ENCODE measurements at places on chromosomes 2 and 18.

DNA sequence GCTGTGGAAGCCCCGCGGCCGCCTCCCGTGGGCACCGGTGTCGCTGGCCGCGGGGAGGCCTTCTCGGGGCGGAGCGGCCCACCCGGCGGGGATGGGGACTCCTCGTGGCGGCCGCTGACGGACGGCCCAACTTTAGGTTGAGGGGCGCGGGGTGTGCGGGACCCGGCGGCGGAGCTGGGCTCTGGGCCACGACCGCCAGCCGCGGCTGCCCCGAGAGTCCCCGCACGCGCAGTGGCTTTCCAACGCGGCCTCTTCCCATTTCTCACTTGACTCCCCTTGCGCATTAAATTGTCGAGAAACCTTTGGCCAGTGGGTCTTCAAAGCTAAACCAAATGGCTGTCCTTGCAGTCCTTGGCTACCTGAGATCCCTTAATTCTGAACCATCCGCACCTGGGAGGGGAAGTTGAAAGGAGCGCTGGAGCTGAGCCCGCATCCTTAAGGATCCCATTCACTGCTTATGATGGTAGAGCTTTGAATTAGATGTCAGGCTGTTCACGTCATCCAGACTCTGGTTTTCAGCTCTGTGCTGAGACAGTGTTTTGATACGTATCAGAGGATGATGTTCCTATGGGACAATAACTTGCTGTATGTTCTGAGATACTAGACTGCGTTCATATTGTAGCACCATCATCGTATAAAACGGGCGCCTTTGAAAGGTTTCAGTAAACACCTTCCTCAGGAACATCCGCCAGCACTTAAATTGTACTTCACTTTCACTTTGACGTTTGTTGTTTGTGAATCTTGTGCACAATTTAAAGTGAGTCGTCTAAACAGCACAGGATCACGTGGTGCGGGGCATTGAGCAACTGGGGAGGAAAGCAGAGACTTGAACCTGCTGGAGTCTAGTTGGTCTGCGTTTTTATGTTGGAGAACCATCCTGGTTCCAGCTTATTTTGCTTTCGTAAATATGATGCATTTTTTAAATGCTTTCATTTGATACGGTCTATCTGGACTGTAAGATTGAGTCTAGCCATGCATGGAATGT, 874 bp downstream of the CLIP4 start:
- peak; percentile 78 for DNase-seq

DNA sequence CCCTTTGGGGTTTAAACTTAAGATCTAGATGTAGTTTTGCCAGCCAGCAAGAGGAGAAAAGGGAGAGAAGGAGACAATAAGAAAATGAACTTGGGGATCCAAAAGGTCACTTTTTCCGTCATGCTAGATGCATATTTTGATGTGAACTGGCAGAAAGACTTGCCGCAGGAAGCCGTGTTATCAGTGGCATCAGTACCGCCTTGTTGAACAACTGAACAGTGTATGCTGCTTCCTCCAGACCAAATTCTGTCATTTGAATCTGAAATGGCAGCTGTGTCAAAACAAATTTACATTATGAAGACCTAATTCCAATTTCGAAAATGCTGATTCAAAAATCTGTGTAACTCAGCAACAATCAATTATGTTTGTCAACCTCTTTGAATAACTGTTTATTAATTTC, 42.1 kb downstream of the TMEM200C start:
- DNase-seq, result peak; percentile 31

DNA sequence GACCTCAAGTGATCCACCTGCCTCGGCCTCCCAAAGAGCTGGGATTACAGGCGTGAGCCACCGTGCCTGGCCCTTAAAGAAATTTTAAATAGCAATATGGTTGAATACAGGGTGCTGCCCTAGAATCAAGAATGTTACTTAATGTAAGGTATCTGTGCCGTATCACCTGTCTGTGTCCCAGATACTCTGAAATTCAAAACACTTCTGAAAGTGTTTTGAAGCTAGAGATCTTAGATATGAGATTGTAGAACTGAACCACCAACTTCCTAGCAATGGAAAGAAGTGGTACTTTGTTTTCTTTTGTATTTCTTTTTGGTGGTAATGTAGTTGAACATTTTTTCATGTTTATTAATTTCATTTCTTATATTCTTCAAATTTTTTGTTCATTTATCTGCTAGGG, 13.0 kb downstream of the PTPN4 start:
- DNase-seq, result no peak

GRCh38 chr2:206368484-206368883, 74.8 kb upstream of the ADAM23 start:
- no peak for DNase-seq

GRCh38 chr2:150817422-150817821, 330.0 kb upstream of the RND3 start:
- no peak for DNase-seq

DNA sequence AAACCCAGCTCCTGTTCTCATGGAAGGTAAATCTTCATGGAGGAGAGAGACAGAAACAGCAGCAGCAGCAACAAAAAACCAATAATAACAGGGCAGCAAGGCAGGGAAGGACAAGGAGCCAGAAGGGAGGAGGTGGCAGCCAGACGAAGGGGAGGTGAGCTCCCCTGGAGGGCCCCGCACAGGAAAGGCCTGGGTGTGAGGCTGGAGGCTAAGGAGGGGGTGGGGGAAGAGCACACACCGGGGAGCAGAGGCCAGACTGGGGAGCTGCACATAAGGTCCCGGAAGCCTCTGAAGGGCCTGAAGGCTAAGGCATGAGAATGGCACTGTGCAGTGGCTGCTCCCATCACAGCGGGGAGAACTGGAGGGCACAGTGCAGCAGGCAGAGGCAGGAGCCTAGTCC, 94.8 kb upstream of the SMAD7 start:
- no peak for DNase-seq

- DNase-seq, result no peak
These were observed 118.5 kb downstream of the NRP2 start for GRCh38 chr2:205800773-205801172.

- no peak for DNase-seq
These were observed 4.2 kb upstream of the EML4 start for GRCh38 chr2:42164971-42165370.

Measured in eye (tissue), 1 donor.